Stimulated activated CD8-positive, alpha-beta memory T cell treated with anti-CD3 and anti-CD28 coated beads, Interleukin-2, amount 100 ng/mL, for 1 hour (primary cell): ENCODE measurements at places on chromosomes 1 and 21.

GRCh38 chr21:30962013-30962412 is 76.3 kb downstream of the KRTAP19-8 start:
- no peak for DNase-seq

GRCh38 chr1:243482141-243483022 is 226.5 kb downstream of the SDCCAG8 start:
- DNase-seq: no peak

GRCh38 chr1:191305370-191305769 is 827.7 kb upstream of the BRINP3 start:
- DNase-seq: no peak

- DNase-seq: no peak
Measured at GRCh38 chr1:58223522-58223921, 323.0 kb downstream of the OMA1 start.

GRCh38 chr1:3329640-3330281 is 124.7 kb upstream of the ARHGEF16 start:
- no peak for DNase-seq

DNA sequence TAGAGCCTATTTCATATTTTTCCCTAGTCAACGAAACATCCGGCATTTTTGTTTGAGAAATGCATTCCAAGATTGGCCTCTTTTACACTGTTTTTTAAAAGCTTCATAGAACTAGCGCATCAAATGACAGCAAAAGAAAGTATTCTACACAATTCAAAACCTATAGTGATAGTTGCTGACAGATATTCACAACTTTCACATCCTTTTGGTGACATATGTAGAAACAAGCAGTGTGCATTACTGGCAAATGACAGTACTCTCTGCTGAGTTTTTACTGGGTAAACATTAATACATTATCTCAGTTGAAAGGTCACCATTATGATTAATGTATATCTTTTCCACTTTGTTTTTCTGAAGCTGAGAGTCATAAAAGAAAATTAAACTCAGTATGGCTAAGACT is 135.4 kb upstream of the RGS18 start:
- no peak for DNase-seq

DNA sequence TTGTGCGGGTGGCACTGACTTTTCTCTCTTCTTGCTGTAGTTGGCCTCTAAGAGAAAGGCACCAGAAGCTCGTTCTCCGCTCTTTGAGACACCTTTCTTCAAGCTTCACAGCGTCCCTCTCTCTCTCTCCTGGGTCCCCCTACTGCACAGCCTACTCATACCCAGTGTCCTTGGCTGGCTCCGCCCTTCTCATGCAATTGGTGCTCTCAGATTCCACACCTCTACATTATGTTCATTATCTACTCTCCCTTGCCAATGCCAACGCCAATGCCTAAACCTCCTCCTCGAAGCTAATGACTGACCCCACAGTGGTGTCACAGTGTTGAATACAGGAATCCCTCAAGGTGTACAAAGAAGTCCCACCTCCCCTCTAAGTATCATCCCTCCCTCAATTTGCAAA is 4.8 kb upstream of the DNAJC28 start:
- no peak for DNase-seq

- no peak for DNase-seq
Measured at GRCh38 chr1:220003015-220003414, 43.3 kb downstream of the EPRS1 start.

- DNase-seq: no peak
Measured at GRCh38 chr1:152537496-152537895, 23.2 kb downstream of the CRCT1 start.

DNA sequence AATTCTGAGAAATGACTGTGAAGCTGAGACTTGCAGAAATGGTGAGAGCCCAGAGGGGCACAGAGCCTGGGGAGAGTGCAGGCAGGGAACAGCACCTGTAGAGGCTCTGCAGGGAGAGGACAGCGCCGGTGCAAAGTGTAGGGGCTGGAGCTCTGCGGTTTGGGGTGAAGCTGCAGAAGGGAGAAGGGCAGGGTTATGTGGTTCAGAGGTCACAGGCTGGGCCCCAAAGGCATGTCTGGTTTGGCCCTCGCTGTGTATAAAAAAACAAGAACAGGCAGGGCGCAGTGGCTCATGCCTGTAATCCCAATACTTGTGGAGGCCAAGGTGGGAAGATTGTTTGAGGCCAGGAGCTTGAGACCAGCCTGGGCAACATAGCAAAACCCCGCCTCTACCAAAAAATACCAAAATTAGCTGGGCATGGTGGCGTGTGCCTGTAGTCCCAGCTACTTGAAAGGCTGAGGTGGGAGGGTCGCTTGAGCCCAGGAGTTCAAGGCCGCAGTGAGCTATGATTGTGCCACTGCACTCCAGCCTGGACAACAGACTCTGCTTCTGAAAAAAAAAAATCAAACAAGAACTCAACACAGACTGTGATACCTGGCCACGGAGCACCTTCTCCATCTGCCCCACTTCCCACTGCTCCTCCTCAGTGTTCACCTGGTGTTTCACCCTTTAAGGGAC is 29.1 kb downstream of the SERINC2 start:
- no peak for DNase-seq

DNA sequence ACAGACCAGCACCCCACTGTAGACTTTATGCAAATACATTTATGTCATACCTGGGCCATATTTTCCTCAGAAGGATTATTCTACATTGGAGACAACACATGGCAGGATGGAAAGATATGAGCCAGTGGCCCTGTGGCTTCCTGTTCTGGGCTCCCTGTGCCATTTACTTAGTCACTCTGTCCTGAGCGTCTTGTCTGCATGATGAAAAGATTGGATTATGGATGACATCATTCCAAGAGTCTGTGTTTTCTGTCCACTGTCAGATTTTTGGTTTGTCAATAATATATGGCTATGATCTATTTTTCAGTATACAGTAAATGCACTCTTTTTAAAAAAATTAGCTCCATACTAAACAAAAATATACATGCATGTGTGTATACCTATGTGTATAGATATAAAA is 30.8 kb downstream of the IGSF5 start:
- no peak for DNase-seq

GRCh38 chr1:112676543-112676942 is 2.1 kb downstream of the MOV10 start:
- no peak for DNase-seq

DNA sequence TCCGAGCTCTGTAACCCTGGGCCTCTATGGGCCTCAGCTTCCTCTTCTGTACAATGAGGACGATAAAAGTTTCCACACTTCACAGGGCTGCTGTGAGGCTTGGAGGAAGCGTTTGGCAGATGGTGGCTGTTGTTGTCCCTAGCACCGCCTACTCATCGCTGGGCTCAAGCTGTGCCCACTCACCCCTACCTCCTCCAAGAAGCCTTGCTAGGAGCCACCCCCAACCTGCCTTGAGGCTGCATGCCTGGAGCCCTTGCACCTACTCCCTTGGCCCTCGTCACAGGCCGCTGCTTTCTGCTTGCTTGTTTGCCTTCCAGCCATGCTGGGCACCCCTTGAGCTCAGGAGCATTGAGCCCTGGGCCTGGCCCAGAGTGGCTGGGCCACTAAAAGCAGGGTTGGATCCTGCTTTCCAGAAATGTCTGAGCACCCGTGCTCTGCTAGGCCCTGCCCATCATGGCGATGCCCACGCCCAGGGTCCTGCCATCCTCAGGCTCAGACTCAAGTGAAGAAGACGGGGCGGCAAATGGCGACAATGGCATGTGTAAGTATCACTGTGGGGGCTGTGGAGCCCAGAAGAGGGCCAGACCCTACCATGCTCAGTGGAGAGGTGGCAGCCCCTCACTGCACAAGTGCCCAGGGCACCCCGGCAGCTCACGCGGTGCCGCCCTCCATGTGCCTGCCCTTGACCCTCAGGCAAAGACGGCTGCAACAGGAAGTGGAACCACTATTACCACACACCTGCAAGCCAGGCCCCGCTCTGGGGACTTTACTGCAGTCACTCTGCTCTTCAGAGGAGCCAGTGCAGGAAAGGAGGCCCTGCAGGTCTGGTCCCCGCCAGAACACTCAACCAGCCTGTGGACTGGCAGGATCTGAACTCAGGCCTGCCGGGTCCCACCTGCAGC is 9.5 kb downstream of the SH3BGRL3 start:
- DNase-seq: no peak

GRCh38 chr1:188642704-188643103 is 1814.0 kb downstream of the PLA2G4A start:
- no peak for DNase-seq

DNA sequence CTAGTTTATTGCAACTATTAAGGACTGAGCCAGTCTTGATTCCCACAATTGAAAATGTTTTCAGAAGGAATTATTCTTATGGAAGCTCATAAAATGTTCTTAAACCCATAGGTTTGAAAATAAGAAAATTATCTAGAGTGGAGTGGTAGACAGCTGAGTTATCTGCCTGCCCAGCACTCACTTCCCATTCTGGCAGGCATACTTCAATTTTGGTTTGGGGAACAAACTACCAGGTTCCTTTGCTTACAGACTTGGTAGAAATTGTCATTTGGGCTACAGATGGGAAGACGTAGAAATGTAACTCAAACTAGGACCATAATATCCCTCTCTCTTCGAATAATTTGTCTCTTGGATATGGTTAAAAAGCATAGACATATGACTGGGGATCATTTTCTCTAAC is 18.4 kb downstream of the JUN start:
- no peak for DNase-seq

- DNase-seq: no peak
Measured at GRCh38 chr1:24362982-24363614, 43.9 kb downstream of the GRHL3 start.

DNA sequence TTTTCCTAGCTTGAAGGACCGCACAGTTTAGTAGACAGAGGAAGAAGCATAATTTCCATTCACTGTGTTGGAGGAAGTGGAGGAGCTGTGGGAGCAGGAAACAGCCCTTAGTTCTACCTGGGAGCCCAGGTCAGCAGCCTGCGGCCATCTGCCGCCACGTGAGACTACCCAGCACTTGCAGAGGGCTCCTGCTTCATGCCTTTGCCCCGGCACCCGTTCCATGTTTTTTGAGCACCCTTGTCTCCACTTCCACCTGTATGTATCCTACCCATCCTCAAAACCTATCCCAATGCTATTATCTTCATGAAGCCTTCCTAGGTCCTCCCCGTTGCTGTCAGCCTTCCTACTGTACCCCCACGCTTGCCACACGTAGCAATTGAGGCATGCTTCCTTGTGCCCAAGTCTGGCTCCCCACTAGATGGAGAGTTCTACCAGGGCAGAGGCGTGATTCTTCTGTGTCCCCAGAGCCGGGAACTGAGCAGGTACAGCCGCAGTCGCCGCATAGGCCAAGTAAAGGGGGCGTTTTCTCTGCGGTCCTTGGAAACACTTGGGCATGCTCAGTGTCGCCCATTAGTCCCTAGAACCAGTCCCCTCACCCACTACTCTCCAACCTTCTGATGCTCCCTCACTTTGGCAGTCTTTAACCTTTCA is 1.9 kb downstream of the SLC6A9 start:
- DNase-seq: no peak

DNA sequence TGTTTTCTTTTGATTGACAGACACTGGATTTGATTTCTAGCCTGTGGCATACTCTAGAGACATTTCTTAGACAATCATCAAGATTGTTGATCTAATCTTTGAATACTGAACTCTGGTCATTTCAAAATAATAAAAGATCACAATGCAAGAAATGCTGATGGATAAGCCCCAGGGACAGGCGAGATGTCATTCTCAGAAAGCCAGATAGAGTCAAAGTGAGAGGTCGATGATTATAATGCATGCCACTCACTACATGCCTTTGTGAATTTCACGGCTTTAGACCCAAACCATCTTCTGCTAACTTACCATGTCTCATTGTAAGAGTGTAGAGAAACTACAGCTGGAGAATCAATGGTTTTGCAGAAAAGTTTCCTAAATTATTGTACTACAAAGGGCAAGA is 257.1 kb downstream of the DYRK1A start:
- DNase-seq: no peak

DNA sequence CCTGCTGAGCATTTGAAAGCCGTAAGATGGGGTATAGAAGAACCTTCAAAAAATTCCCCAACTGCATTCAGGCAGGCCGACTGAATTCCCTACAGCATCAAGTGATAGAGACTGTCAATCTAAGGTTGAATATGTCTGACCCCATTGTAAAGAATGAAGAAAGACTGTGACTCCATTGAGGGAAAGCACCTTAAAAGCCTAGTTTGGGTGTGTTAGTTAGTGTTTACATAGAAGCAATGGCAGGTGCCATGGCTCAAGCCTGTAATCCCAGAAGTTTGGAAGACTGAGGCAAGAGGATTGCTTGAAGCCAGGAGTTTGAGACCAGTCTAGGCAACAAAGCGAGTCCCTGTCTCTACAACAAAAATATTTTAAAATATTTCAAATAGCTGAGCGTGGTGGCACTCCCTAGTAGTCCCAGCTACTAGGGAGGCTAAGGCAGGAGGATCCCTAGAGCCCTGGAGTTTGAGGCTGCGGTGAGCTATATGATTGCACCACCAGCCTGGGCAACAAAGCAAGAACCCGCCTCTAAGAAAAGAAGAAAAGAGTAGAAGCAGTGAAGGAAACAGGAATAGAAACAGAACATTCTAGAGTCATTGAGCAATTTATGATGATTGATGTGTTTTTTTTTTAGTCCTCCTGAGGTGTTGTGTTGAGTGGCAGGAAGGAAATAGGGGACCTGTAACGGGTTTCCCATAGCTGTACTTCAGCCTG is 15.4 kb downstream of the POLR3GL start:
- no peak for DNase-seq

DNA sequence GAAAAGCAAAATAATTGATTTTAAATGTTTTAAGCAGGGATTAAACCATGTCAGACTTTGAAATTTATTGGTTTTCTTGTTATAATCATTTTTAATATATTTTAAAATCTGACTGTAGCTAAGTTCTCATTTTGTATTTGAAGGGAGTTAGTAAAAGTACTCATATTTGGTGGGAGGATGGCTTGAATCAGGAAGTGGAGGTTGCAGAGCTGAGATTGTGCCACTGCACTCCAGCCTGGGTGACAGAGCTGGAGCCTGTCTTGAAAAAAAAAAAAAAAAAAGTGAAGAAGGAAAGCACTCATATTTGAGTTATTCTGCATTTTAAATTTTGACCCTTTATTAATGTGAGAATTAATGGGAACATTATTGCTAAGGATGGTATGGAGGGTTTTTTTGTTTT is 106.0 kb downstream of the RABGAP1L start:
- no peak for DNase-seq

- no peak for DNase-seq
Measured at GRCh38 chr1:108816049-108816893, 40.6 kb downstream of the AKNAD1 start.

DNA sequence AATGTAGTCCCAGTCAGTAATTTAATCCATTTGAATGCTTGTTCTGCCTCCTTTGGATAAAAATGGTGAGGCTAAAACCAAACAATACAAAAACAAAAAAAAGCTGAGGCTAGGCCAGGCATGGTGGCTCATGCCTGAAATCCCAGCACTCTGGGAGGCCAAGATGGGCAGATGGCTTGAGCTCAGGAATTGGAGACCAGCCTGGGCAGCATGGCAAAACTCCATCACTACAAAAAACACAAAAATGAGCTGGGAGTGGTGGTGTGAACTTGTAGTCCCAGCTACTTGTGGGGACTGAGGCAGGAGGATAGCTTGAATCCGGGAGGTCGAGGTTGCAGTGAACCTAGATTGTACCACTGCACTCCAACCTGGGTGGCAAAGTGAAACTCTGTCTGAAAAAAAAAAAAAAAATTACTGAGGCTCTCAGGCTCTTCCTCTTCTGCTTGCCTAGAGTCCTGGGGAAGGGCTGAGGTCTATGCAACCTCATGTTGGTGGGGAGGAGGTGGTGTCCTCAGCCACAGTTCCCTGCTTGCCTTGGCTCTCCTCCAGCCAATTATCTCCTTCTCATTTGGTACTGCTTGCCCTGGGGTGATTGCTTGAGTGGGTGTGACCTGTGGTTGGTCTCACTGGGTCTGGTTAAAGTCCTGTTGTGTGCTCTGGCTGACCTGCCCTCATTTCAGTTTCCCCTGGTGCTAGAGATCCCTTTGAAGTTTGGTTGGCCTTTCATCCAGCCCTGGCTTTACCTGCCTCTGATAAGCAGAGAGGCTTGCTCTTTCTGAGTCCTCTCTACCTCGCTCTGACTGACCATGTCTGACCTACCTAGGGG is 20.9 kb downstream of the S1PR1 start:
- DNase-seq: no peak
